WERI-Rb-1 (cell line): ENCODE measurements at places on chromosomes 2 and 18.

- no peak for DNase-seq
Observed at GRCh38 chr18:76720683-76721082, 101.7 kb upstream of the ZNF236 start.

- DNase-seq = no peak
Observed at GRCh38 chr2:231535961-231536360, 5.7 kb upstream of the NMUR1 start.

GRCh38 chr2:136110526-136110925 is 7.4 kb downstream of the CXCR4 start:
- DNase-seq = no peak

- DNase-seq = no peak
Observed at GRCh38 chr2:239546541-239546940, 145.7 kb upstream of the HDAC4 start.

- no peak for DNase-seq
Observed at GRCh38 chr18:446941-447560, 53.5 kb downstream of the COLEC12 start.

- no peak for DNase-seq
Observed at GRCh38 chr2:234587341-234588053, 90.6 kb upstream of the ARL4C start.

DNA sequence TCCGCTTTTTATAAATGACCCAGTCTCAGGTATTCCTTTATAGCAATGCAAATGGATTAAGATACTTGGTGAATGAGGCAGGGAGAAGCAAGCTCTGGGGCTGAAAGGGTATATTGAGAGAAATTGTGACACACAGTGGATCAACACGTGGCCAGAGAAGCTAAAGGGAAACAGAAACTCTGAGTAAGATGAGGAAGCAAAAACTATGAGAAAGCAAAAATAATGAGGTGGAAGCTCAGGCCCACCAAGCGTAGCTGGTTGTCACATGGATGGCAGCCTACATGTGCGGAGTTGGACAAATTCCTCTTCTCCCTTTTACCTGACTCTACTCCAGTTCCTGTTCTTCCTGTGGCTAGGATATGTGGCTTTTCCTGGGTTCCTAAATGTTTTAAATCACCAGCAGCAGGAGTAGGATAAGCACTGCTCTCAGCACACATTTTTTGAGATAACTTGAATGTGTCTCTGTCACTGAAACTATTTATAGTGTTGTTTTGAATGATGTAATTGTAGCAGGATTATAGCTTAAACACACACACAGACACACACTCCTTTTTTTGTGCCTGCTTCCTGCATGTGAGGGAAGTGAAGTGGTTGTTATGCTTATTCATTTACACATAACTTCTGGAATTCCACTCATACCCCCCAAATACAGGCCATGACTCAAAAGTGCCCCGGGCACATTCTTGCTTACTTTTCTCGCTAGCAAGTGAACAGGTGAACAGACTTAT is 30.1 kb upstream of the EPC2 start:
- no peak for DNase-seq

DNA sequence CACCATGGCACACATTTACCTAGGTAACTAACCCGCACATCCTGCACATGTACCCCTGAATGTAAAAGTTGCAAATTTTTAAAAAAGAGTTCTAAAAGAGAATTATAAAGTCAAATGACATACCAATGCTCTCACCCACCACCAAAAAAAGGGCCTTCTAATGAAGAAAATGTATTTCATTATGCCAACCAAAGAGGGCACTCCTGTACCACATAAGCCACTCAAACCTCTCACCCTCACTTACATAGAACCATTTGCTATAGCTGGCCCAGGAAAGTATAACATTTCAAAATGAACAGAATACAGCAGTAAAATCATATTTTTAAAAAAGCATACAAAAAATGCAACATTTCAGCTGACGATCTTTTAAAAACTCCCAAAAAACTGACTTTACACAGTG is 241.5 kb upstream of the PKDCC start:
- no peak for DNase-seq

DNA sequence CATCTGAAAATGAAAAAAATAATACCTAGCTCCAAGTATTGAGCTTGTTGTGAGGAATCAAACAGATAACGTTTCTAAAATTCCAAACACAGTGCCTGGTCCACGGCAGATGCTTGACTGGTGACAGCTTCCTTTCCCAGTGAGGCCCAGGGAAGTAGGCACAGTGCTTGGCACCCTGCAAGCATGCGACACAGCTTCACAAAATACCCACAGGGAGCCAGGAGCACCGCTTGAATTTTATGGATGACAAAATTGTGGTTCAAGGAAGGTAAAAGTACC is 205.1 kb upstream of the TNP1 start:
- no peak for DNase-seq

DNA sequence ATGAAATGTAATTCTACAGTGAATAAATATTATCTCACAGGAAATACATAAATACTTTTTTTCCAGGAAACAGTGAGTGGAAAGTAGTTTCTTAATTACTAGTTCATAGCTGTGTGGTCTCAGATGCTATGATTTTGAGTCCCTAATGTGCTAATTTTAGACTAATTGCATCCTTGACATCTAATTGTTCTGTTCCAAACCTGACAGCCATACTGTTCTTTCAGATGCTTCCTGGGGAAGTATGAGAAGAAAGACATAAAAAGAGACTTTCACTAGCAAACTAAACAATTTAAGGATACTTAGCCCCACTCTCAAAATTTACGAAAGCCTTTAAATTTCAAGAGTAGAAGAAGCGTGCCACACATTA is 350.9 kb upstream of the CDH20 start:
- DNase-seq = no peak

DNA sequence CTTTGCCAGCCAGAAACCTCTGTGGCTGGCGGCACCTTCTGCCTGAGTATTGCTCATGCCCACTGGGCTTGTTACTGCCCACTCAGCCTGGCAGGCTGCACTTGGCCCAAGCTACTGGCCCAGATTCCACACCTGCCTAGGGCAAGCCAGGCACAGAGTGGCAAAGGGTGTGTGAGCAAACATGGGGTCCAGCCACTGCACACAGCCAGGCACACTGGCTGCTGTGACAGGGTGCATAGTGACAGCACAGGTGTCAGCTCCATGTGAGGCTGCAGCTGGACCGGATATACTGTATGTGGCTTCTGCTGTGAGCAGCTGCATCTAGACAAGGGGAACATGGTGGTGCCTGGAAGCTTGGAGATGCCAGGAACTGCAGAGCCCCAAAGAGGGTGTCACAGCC is 113.9 kb downstream of the COPS8 start:
- DNase-seq = no peak

DNA sequence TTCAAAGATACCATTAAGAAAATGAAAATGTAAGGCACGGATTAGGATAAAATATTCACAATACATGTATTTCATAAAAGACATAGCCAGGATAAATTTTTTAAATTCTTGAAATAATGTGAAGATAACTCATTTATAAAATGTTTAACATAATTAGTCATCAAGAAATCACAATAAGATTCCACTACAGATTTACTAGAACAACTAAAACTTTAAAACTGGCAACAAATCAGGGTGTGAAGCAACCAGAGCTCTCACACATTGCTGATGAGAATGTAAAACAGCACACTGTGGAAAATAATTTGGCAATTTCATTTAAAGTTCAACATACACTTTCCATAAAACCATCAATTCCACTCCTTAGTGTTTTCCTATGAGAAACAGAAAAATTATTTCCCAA is 89.6 kb upstream of the UBE2E3 start:
- no peak for DNase-seq

GRCh38 chr2:231360401-231360800 is 35.1 kb upstream of the B3GNT7 start:
- no peak for DNase-seq

- DNase-seq = no peak
Observed at GRCh38 chr2:60960706-60961105, 56.8 kb upstream of the PEX13 start.

GRCh38 chr2:153944800-153945199 is 73.1 kb downstream of the GALNT13 start:
- DNase-seq = no peak

- no peak for DNase-seq
Observed at GRCh38 chr2:231923010-231923344, 3.2 kb downstream of the NPPC start.

DNA sequence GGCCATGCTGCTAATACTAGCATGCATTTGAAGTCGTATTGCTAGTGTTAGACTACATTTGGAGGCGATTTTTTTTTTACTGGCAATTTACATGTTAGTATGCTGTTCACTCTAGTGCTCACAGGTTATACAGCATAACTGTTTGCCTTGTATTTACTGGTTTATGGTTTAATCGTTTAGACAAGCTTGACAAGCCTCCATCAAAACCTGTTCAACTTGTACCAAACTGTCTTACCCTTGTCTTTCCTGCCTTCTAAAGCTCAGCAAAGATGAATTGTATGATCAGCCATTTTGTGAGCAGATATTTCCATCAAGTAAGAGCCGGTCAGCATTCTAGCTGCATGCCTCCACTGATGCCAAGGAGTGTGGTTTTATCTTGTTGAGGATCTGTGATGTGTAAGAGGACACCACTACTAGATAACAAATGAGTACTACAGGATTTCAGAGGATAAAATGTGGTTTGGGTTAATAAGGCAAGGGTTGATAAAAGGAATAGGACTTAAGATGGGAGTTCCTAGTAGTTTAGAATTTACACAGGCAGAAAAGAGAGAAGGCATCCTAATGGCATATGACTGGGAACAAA is 68.4 kb upstream of the ITM2C start:
- no peak for DNase-seq

DNA sequence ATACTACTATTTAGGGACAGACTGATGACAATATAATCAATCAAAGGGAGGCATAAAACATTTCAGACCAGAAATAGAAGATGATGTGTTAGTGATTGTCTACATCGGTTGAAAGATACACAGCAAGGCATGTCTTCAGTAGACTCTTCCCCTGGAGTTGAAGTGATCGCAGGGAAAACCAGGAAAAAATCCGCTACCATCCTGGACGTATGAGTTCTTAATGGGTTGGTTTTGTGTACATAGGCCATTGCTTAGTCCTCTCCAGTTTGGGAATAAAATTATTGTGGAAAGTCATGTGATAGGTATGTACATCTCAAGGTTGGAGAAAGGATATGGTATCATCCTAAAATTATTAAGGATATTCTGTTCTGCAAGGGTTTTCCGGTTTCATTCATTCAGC is 4.3 kb downstream of the APCDD1 start:
- no peak for DNase-seq

- DNase-seq = no peak
Observed at GRCh38 chr2:69789175-69789721, 40.2 kb upstream of the GMCL1 start.

GRCh38 chr2:190607014-190607597 is 41.8 kb upstream of the NAB1 start:
- no peak for DNase-seq

GRCh38 chr2:5164776-5165525 is 527.2 kb upstream of the SOX11 start:
- DNase-seq = no peak

GRCh38 chr2:168241208-168241607 is 6.2 kb downstream of the STK39 start:
- DNase-seq = no peak

DNA sequence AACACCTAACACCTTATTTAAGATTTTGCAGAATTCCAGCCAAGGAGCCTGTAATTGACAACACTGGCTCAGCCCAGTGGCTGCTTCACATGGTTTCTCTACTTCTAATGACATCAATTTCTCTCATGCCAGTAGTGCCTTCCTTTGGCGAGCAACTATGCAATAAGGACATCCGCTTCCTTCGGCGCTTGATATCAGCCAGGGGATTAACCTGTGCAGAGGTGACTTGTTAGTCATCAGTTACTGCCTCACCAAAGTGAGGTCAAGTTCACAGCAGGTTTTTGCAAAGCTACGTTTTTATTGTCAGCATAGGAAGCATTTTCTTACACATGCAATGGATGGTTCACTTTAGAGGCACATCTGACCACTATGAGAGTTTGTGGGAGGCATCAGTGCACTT is 24.0 kb upstream of the EDAR start:
- DNase-seq = no peak

GRCh38 chr2:126664234-126664633 is 8.3 kb downstream of the GYPC start:
- DNase-seq = no peak

GRCh38 chr2:143379955-143380354 is 250.7 kb downstream of the ARHGAP15 start:
- DNase-seq = no peak

DNA sequence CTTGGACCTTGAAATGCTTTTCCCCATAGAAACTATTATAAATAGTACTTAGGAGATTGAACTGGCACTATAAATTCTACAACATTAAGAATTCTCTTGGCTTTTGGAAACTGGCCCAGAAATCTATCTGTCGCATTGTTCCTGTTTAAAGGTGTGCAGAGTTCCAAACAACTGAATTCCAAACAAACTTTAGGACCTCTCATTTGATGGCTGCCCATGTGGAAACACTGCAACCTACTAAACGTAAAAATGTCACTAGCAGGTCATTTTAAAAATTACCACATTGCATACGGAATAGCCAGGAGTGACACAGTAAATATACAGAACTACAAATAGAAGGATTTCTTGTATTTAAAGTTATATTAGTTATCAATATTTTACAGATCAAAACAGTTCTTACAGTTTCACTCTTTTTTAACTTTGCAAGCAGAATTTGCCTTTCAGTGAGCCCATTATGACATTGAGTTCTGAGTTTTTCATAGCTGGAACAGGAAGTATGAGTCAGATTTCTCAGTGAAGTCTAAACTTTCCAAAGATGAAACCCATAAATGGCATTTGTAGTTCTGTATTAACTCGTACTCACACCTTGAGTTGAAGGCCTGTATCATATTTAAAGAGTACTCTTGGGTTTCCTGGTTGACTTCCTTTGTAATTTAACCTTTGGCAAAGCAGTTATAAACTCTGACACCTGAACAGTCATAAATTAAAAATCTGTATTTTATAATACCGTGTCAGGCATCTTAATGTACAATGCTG is 142.3 kb upstream of the BOD1L2 start:
- no peak for DNase-seq

- peak; percentile 41 for DNase-seq
Observed at GRCh38 chr2:159185401-159186130, 100.9 kb downstream of the WDSUB1 start.

DNA sequence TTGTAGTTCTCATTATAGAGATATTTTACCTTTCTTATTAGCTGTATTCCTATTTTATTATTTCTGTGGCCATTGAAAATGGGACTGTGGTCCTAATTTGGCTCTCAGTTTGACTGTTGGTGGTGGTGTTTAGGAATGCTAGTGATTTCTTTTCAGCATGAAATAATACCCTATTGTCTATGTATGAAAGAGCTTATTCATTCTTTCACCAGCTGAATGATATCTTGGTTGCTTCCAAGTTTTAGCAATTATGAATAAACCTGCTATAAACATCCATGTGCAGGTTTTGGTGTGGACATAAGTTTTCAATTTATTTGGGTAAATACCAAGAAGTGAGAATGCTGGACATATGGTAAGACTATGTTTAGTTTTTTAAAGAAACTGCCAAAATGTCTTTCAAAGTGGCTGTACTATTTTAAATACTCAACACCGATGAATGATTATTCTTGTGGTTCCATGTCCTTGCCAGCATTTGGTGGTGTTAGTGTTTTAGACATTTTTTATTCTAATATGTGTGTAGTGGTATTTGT is 501.6 kb upstream of the GYPC start:
- no peak for DNase-seq
